ENCODE measurements at places on chromosomes 2 and 18. TPM values are rescaled to one million over a fixed set of nuclear protein-coding genes. Genes with fewer than 3 reads are reported as not detected.

MBD2 gene
- total RNA-seq = 48.5 TPM

STK16 gene
- total RNA-seq = 11.8 TPM

PNPT1 gene
- total RNA-seq = 14.9 TPM

AQP4 gene
- total RNA-seq = 0.12 TPM

KHK gene
- 1.4 TPM for total RNA-seq

CXCR2 gene
- 2.4 TPM for total RNA-seq

WDR35 gene
- total RNA-seq = 20.4 TPM

POTEC gene
- not detected for total RNA-seq

KYNU gene
- 5.7 TPM for total RNA-seq

DSC1 gene
- not detected for total RNA-seq
